ENCODE measurements at places on chromosomes 3 and 15. TPM values are rescaled to one million over a fixed set of nuclear protein-coding genes. Genes with fewer than 3 reads are reported as not detected.

- no peak for DNase-seq
Observed at GRCh38 chr15:89664441-89665350, 9.4 kb upstream of the KIF7 start.

- no peak for DNase-seq
Observed at GRCh38 chr3:170500995-170501394, 82.3 kb downstream of the CLDN11 start.

GRCh38 chr3:128263118-128263517 is 109.8 kb downstream of the EEFSEC start:
- DNase-seq = no peak

GRCh38 chr3:24365168-24365567 is 129.5 kb downstream of the THRB start:
- DNase-seq = peak; percentile 72

GRCh38 chr3:113118336-113118735 is 93.0 kb upstream of the BOC start:
- DNase-seq = no peak

DNA sequence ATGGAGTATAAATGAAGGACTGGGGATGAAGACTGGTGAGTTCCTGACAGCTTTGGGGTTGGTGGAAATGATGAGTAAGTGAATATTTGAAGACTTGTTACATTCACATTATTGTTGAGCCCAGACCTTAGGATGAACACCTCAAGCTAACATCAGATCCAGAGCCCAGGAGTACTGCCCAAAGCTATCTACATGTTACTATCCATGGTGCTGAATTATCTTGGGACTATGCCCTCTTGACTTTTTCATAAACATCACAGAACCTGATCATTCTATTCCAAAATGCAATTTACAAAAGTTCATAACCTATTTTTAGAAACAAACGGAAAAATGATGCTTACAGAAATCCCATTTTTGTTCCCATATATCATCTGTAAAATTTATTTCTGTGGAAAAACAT is 613.3 kb downstream of the TUSC7 start:
- peak; percentile 0 for DNase-seq

DNA sequence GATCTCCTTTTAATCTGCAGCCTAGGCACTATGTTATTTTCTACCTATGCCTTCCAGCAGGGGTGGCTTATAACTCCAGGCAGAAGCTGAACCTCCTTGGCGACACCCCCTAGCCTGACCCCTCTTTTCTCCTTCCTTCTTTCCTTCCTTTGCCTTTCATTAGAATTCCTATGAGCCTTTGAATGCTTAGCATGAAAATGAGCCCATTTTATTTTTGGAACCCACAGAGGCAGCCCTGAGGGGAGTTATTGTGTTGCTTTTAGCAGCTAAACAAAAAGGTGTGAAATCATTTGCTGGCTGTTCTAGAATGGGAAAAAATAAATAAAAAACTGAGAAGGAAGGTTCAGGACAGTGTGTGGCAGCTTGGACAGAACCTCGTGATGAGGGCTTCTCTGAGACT is 164.6 kb upstream of the ICE2 start:
- no peak for DNase-seq

DNA sequence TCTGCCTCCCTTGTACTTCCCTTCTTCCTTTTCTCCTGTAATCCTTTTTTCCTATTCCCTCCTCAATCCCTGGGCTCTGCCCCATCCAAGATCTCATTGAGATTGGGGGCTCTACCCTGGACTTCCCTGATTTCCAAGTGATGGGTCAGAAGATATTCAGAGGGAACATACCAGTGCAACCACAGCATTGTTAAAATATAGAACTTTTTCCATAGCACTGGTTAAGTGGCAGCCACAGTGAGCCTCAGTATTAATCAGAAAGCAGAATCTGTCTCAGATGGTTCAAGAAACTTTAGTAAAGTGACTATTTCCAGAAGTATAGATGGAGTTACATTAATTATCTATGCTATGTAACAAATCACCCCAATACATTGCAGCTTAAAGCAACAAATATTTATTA is 18.7 kb upstream of the SCN10A start:
- no peak for DNase-seq

DNA sequence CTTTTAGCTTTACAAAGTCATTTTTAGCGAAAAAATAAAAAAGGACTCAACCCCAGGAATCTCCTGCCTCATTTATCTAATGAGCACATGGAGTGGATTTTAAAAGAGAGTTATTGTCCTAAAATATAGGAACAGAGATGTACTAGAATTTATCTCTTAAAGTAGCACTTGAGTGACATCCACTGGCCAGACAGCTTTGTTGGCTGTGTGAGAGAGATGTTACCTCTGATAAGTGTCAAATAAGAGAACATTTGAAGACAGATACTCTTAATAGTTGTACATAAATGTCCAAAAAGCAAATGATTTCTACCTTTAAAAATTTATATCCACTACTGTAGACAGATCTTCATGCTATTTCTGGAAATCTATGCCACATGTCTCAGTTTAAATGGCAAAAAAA is 12.3 kb upstream of the MFSD1 start:
- DNase-seq = no peak

- DNase-seq = no peak
Observed at GRCh38 chr3:172859041-172859440, 108.5 kb downstream of the ECT2 start.

- DNase-seq = no peak
Observed at GRCh38 chr3:138359148-138359918, 11.0 kb downstream of the MRAS start.

GRCh38 chr15:99321468-99321867 is 70.2 kb downstream of the LRRC28 start:
- peak; percentile 88 for DNase-seq

DNA sequence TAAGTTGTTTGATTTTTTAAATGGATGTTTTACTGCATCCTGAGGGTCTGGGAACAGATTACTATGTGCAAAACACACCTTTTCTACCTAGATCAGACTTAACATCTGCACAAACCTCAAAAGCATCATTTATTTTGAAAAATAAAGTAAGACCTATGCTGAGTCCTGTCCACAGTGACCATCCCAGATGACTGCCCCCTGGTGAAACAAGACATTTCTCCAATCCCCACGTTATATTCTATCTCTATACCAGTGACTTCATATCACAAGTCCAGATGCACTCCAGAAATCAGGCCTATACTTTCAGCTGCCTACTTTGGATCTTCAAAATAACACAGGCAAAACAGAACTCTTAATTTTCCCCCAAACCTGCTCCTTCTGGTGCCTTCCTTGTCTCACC is 143.2 kb downstream of the P2RY1 start:
- DNase-seq = no peak

GRCh38 chr3:124699686-124700396 is 30.4 kb upstream of the UMPS start:
- no peak for DNase-seq

DNA sequence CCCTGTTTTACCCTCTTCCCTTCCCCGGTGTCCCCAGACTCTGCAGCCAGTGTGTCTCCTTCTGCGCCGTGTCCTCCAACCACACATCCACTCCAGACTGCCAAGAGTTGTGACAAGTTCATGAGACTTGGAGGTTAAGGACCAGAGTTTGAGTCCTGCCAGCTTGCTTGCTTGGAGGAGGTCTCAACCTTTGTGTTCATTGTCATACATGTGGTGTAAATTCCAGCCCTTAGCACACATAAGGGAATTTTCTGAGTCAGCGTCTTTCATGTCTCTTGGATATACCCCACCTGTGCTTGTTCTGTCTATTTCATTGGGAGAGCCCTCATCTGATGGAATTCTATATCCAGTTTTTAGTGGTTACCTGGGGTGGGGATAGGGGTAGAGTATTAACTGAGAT is 13.3 kb downstream of the CORO2B start:
- DNase-seq = no peak

- no peak for DNase-seq
Observed at GRCh38 chr3:46884929-46885328, 7.4 kb downstream of the PTH1R start.

DNA sequence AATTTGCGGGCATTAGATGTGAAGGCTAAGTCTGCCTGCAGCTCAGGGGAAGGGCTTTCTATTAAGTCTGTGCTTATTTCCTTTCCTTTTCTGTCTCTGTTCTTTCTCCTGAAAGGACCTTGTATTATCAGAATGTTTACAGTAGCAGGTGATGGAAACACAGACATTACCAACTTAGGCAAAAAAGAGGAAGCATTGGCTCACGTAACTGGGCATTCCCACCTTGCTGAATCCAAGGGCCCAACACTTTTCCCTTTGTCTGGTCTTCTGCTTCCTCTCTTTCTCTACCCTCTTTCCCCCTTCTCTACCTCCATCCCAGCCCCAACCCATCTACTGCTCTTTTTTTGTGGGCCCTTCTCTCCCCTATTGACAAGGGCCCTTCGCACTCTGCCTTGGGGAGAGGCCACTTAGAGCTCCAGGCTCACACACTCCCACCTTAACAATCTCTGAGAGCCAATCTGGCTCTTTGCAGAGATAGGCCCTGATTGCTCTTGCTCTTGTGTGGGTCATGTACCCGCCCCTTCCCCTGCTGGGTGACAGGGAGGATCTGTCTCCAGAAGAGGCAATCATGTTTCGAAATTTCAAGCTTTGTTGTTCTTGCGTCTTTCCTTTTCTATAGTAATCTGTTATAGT is 35.0 kb downstream of the ACAA1 start:
- no peak for DNase-seq

DNA sequence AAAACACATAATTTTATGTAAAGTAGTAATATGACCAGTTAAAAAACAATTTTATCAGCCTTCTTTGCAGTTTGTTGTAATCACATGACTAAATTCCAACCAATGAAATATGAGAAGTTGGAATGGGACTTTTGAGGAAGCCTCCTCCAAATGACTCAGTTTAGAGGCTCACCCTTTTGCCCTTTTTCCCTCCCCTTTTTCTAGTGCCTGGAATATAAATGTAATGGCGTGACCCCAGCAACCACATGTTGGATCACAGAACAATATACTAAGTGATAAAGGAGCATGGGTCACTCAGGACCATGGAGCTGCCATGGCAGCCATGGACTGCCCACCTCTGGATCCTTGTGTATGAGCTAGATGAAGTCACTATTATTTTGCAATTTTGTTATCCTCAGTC is 48.8 kb upstream of the HEG1 start:
- no peak for DNase-seq

GRCh38 chr3:190614226-190615059 is 100.6 kb downstream of the IL1RAP start:
- DNase-seq = no peak

- DNase-seq = no peak
Observed at GRCh38 chr3:43194490-43195114, 88.7 kb upstream of the POMGNT2 start.

- no peak for DNase-seq
Observed at GRCh38 chr3:37982331-37982730, 8.3 kb upstream of the VILL start.

DNA sequence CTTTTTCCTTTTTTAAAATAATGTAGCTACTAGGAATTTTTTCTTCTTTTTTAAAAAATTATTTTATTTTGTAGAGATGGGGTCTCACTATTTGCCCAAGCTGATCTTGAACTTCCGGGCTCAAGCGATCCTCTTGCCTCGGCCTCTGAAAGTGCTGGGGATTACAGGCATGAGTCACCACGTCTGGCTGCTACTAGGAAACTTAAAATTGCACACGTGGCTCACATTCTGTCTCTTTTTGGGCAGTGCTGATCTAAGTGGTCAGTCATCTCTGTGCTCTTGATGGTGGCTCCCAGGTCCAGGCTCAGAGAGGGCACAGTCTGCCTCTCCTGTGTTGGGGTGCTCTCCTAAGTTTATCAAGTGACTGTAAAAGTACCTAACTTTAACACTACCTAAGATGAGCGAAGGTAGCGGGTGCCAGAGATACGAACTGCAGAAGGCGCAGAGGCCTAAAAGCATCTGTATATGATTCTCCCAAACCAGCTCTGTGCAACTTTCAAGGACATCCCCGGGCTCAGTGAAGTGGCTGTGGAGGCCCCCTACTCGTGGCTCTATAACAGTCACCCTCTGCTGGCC is 52.9 kb upstream of the SEC13 start:
- no peak for DNase-seq

DNA sequence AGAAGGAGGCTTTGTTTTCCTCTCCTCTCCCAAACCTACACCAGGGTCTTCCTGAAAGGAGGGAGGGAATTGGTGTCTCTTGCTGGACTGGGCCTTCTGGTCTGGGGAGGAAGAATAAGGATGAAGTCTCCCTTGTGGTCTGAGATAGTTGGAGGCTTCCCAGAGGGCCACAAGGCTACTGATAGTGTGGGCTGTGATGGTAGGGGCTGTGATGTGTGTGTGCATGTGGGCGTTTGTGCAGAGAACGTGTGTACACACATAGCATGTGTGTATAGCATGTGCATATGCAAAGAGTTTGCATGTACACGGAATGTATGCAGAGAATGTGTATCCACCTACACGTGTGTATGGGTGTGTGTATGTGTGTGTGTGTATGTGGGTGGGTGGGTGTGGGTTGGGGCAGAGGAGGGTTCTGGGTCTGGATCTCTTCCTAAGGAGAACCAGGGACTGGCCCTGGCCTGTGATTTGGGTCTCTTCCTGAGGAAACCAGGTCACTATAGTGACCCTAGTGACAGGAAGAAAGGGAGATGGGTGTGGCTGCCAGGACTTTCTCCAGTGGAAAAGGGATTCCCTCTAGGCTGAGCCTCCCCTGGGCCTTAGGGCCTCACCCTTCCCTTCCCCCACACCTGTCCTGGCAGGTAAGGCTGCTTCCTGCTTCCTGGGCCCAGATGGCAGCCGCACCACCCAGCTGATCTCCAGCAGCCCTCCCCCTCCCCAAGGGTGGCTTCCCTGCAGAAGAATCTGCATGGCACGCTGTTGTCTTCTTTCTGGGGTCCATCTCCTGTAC is 1.7 kb downstream of the FLNB start:
- DNase-seq = no peak

DNA sequence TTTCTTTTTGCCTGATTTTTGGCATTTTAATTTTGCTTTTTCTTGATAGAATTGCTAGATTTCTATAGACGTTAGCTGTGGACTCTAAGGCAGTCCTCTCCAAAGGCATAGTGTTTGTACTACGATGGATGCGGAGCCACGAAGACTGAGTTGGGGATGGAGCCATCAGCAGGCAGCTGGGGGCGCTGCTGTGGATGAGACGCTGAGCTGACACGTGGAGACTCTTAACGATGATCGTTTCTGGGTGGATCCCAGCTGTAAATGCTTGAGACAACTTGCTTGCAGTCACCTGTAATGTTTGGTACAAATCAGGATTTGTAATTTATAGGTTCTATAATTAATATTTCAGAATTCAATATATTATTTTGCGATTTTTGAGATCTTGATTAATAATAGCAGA is 13.3 kb upstream of the PPP1R2 start:
- DNase-seq = no peak

GRCh38 chr3:190865828-190866227 is 3.3 kb upstream of the GMNC start:
- no peak for DNase-seq

Gene MCTP2
- 2.7 TPM for polyA plus RNA-seq

Gene CADM2
- not detected for polyA plus RNA-seq

Gene SOX14
- not detected for polyA plus RNA-seq

Gene PDZRN3
- polyA plus RNA-seq = not detected

Gene TTLL3
- 4.7 TPM for polyA plus RNA-seq

Gene CA12
- 8.8 TPM for polyA plus RNA-seq

Gene GNAT1
- not detected for polyA plus RNA-seq

Gene SKOR1
- polyA plus RNA-seq = 0.01 TPM

Gene PIGB
- 11.6 TPM for polyA plus RNA-seq

Gene GOLGA6L9
- polyA plus RNA-seq = 1.1 TPM

Gene DPH3
- 31.0 TPM for polyA plus RNA-seq

Gene NME9
- polyA plus RNA-seq = not detected
